ENCODE measurements at places on chromosomes 7 and 10.

DNA sequence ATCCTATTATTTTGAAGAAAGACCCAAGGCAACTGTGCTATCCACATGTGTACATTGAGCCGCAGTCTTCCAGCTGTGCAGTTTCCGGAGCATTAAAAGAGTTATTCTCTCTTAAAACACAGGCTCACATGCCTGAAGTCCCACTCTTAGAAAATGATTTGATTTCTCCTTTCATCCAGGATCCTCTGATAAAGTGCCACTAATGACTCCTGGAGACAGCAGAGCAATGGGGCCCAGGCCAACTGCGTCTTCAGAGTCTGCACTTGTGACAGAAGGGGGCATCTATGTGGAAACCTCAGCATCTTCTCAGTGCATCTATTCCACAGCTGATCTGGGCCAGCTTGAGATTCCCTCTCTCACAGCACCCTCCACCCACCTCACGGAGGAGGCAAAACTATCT lies 482.1 kb upstream of the AKR1E2 start:
- DNase-seq = no peak

- no peak for DNase-seq
Observed at GRCh38 chr10:44898665-44899064, 12.5 kb upstream of the TMEM72 start.

DNA sequence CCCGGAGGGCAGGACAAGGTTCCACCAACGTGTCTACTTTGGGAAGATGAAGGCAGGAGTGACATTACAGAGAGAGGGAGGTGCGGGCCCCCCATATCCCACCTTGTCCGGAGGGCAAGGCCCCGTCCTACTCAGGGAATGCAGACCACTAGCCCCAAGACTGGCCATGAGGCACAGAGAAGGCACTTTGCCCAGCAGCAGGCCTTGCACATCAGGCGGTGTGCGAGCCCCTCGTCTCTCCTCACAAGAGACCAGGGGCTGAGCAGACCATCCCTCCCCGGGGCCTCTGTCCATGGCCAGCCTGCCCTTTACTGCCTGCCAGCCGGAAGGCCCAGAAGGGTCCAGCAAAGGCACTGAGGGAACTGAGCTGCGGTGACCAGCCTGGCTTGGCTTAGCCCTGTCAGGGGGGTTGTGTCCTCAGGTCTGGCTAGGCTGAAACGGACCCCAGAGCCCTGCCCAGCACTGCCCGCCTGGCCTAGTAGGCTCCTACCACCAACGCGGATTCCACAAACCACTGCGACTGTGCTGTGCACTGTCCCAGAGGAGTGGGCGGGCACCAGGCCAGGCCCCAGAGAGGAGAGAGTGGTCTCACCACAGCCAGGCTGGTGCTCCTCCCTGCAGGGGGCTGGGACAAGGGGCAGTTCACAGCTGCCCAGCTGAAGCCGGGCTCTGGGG lies 16.7 kb downstream of the CAMK2B start:
- no peak for DNase-seq

DNA sequence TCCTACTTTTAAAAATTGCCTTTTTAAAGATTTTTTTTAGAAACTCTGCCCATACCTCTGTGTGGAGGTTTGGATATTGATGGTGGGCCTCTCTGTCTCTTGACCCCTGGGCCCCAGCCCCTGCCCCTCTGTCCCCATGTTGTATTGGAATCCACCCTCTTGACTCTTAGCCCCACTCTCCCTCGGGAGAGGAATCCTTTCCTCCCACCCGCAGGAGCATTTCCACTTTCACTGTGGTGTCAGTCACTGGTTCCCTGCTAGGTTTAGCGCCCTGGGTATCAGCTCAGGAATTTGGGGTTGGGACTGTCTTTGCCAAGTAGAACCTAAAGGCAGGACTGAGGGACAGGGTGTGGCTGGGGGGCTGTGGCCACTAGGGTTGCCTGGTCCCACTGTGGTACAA lies 10.1 kb downstream of the PFKFB3 start:
- DNase-seq = no peak

DNA sequence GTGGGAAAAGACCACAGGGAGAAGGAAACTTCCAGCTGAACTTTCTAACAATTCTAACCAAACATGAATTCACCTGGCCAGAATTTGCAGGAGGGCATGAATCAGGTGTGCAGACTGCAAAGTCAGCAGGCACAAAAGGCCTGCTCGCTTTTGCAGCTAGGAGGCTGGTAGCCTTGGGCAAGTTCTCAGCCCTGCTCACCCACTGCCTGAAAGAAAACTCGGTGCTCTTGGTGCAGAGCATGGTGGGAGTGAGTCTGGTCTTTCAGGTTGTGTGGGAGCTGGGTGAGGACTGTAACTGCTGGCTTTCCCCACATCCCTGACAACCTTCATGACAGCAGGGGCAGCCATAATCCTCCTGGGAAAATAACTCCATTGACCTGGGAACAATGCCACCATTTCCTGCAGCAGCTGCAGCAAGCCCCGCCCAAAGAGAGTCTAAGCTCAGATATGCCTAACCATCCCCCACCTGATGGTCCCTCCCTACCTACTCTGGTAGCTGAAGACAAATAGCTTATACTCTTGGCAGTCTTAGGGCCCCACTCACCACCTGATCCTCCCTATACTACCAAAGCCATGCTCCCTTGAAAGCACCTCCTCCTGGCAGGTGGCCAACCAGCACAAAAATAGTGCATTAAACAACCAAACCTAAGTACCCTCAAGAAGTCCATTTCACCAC lies 31.6 kb downstream of the ZNF117 start:
- peak; percentile 51 for DNase-seq

DNA sequence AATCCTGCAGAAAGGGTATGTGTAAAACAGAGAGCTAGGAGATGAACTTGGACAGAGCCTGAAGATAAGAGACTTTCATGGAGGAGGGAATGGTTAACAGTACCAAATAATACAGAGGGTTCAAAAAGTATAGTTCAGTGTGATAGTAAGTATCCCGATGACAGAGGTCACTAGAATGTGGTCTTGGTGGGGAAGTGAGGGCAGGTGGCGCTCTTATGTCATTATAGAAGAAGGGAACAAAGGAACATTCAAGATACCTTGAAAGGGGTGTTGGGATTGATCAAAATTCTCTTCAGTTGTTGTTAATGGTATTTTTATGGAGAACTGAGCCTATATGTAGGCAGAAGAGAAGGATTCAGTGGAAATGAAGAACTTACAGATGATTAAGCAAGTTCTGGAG lies 312.5 kb downstream of the SUGCT start:
- peak; percentile 3 for DNase-seq

DNA sequence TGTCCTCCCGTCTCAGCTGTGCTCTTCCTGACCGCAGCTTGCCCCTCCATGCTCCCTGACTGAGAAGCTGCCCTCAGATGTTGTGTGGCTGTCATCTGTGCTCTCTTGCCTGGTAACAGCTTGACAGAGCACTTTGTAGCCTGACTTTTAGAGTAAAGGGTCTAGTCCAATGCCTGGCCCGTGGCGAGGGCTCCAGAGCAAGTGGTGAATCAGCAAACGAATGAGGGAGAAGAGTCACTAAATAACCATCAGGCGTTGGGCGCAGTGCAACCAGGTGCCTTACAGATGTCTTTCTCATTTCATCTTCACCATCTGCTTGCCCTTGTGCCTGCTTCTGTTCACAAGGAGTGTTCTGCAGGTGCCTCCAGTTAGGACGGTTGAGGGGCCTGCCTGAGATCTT lies 45.6 kb downstream of the MKI67 start:
- no peak for DNase-seq

GRCh38 chr10:38118072-38118807 lies 24.1 kb downstream of the ZNF37A start:
- DNase-seq = no peak

- no peak for DNase-seq
Observed at GRCh38 chr7:81355911-81356310, 413.9 kb downstream of the HGF start.

GRCh38 chr10:34580214-34580613 lies 234.9 kb downstream of the PARD3 start:
- no peak for DNase-seq

- no peak for DNase-seq
Observed at GRCh38 chr10:63368365-63368764, 97.4 kb downstream of the JMJD1C start.

DNA sequence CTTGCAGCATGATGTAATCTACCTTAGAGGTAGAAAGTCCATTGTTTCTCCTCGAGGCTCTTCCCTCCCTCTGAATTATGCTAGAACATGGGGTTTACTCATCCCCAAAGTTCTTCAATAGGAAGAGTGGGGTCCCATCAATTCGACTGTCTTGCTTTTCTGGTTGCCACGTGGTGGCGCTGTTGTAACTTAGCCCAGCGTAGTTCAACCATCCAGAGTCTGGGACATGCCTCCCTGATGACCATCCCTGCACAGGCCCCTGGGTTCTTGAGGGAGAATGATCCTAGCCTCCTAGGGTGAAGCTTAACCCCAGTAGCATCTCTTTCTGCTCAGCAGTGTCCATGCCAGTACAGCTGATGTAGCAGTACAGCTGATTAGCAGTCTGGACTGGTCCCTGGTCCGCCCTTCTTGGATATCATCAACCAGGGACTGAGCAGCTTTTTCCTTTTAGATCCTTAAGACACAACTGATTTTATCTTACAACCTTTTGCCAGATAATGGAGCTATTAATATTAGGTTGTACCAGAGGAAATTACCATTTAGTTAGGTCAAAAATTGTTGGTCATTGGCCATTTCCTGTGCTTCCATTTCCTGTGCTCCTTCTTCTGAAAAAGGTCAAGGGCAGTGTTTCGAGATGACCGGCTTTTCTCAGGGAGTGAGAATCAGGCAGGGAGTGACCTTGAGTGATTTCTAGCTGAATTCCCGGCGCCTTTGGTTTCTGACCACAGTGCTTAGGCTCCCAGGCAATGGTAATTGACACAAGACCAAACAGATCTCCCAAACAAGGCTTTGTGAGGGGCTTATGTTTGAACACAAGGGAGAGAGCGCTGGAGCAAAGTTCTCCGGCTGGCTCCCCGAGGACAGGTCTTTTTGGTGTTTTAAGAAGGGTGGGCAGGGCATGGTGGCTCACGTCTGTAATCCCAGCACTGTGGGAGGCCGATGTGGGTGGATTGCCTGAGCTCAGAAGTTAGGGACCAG lies 65.4 kb downstream of the TACC2 start:
- no peak for DNase-seq

All from OCI-LY7 (cell line).